ENCODE measurements at places on chromosomes 13 and 19.

DNA sequence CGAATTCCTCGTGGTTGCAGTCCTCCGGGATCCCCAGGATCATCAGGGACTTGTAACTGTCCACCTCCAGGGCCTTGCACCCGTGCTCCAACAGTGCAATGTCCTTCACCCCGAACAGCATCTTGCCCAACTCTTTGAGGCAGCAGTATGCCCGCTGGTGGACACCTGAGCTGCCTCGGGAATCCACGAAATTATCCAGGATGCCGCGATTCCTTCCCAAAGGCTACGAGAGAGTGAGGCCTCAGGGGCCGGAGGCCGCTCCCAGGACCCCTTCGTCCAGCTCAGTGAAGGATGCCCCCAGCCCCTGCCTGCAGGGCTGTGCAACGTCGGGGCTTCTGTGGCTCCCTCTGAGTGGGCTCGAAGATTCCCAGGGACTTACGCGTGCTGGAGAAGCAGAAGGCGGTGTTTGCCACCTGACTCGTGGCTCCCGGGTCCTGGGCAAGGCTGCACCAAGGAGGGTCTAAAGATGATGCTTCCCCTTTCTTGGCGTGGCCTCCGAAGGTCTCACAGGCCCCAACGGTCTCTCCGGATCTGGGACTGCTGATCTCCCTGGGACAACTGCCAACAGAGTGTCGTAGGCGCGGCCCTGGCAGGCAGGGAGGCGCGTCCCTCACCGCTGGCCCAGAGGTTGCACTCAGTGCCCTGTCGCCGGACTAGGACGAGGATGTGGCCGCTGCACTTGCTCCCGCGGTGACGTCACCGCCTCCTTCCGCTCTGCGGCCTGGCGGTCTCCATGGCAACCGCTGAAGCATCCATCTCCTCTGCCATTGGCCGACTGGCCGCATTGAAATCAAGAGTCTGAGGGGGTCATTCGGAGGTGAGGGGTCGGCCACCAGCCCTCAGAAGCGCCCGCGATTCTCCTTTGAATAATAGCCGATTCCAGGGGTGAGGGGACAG, at the start of gene PNMA8C:
Gene PNMA8C, minus strand, starts transcription at position 698 of the 897 bp plus-strand sequence. Its CDS starts 577 bp downstream, at position 121.
- peak; percentile 80 for DNase-seq

DNA sequence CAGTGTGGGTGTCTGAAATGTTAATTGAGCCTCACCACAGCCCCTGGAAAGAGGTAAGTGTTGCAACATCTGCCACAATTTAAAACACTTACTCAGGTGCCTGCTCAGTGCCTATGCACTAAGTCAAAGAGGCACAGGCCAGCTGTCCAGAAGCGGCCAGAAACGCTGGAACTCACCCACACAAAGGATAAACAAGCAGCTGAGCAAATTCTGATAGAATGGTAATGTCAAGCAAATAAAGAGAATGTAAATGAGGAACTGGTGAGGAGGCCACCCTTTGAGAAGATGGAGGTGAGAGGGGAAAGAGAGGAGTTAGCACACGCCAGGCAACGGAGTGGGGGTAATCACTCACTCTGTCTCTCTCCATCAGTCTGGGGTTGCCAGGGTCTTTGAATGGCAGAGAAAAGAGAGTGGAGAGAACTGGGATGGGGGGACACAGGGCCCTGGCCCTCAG, 67.7 kb upstream of the SERP2 start:
- no peak for DNase-seq

DNA sequence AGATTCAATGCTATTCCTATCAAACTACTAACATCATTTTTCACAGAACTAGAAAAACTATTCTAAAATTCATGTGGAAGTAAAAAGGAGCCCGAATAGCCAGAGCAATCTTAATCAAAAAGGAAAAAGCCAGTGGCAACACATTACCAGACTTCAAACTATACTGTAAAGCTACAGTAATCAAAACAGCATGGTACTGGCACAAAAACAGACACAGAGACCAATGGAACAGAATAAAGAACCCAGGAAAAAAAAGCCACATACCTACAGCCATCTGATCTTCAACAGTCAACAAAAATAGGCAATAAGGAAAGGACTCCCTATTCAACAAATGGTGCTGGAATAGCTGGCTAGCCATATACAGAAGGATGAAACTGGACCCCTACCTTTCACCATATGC, 10.4 kb upstream of the SOHLH2 start:
- DNase-seq: no peak

DNA sequence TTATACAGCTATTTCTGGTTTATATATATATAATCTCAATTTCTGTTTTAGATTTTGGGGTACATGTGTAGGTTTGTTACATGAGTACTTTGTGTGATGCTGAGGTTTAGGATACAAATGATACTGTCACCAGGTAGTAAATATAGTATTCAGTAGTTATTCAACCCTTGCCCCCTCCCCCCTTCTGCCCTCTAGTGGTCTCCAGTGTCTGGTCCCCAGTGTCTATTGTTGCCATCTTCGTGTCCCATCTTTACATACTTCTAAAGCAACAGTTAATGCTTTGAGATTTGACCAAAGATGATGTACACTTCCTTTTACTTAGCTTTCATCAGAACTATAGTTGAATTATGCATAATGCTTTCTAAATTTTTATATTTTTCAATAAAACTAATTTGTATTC, 1623.4 kb upstream of the PRR20A start:
- no peak for DNase-seq

DNA sequence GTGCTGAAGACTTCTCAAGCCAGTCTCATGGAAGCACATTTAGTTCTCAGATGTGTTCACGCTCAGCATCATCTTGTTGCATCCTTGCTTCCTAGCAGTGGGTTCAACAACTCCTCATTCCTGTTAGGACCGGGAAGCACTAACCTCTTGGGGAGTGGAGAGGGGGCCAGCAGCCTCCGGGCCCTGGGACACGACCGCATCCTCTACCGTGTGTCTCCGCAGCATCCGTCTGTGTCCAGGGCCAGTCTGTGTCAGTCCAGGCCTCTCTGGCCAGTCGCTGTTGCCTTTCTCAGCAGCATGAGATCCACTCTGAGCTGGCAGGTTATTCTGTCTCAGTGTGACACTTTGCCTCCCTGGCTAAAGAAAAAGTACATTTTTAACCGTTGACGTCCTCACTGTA, 17.0 kb downstream of the PDCD5 start:
- DNase-seq: no peak

- DNase-seq: no peak
Measured at GRCh38 chr19:34678085-34678412, 571 bp downstream of the ZNF302 start.

DNA sequence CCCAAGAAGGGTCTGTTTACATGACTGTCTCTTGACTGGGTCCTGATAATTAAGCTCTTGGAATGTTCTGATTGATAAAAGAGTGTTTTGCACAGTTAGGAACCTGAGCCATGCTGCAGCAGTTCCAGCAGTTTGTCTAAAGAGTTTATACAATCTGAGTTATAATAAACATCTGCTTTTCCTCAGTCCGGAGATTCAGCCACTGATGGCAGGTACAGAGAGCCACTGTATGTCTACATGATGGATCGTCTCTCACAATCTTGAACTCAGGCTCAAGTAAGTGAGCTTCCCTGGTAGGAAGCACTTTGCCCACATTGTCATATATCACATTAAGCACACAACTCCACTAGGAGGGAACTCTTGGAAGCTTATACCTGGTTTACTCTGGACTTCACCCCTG, 84.3 kb downstream of the UGGT2 start:
- no peak for DNase-seq

DNA sequence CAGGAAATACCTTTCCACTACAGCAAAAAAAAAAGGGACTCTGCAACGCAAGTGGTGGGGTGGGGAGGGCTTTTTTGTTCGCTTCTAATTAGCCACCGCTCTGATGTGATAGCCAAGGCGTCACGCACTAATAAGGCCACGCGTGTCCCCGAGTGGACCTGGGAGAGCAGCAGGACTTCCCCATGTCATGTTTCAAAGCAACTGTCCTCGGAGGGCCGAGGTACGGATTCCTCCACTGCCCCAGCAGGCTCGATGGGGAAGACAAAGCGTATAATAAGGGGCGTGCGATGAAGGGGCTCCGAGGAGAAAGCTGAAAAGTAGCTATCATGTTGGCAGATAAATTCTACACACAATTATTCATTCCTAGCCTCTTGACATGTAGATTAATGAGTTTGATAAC, 179.7 kb upstream of the ZNF507 start:
- no peak for DNase-seq

DNA sequence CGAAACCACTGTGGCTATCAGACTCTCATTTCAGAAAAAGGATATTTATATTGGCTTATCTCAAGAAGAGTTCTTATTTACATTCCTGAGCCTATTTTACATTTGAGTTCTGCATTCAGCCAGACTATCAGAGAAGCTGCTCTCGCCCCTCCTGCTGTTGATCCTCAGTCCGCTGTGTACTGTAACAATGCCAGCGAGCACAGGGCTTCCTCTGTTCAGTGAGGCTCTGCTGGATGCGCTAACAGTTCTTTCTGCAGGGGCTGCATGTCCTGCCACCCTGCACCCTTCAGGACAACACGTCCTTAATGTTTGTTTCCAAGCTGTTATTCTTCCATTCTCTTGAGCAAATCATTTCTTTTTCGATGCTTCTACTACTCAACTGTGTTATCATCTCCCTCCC, 463.7 kb upstream of the SGCG start:
- no peak for DNase-seq

- no peak for DNase-seq
Measured at GRCh38 chr13:112351825-112352224, 24.3 kb upstream of the SPACA7 start.

DNA sequence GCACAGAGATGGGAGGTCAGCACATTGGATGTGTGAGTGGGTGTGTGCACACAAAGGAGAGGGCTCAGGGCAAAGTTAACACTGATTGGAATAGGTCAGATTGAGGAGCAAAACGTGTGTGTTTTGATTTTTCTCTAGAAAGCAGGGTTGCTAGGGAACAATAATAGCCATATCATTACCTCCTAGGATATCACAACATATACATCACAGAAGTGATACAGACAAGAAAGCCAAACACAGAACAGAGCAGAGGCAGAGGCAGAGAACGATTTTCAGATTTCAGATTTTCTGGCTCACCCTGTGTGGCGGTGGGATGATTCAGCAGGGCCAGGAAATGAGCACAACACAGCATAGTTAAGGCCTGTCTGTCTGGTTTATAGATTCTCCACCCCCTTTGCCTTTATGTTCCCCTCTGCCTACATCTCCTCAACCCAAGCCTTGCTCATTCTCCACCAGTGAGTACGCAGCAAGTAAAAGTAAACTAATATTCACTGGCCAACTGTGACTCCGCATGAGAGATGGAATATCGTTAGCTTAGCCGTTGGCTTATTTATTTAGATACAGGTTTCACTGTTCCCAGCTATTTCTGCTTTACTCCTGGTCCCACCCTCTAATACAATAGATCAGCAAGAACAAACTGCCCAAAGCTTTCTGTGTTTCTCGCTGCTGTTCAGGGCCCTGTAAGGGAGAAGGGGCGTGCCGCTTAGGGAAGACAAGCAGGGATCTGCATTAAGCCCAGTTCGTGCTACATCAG, 182.7 kb upstream of the TSC22D1 start:
- no peak for DNase-seq

DNA sequence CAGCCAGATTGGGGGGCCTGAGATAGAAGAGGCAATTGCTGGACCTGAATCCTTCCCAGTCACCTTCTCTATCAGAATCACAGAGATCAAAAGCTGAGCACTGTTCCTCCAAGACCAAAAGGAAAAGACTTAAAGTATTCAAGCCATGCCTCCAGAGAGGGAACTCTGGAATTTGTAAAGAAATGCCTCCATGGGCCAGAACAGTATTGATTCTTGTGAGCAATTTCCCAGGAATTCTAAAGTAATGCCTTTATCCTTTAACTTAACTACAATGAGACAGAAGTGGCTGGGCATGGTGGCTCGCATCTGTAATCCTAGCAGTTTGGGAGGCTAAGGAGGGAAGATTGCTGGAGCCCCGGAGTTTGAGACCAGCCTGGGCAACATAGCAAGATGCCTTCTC, 148.8 kb downstream of the FLT1 start:
- no peak for DNase-seq

- DNase-seq: no peak
Measured at GRCh38 chr13:33205804-33206221, 79.7 kb downstream of the STARD13 start.

DNA sequence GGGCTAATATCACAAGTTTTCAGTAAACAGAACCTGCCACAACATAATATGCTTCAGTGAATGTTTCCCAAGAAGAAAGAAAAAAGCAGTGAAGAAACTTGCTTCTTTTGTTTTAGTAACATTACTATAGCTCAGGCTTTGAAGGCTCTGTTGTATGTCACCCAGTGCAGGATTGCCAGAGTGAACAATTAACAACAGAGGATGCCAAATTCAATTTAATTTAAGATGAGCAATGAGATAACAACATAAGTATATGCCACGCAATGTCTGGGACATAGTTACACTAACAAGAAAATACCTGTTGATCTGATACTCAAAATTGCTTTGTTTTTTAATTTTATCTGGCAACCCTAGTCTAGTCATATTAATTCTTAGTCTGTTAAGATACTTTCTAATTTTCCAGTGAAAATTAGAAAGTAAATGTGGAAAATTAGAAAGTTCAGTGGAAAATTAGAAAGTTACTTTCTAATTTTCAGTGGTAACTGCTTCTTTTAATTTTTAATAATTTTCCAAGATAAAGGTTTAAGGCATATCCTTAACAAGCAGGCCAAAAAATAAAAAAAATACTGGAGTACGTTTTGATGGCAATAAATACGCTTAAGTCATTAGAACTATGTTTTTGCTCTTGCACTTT, 336.3 kb downstream of the SLITRK6 start:
- no peak for DNase-seq

- no peak for DNase-seq
Measured at GRCh38 chr13:100854006-100854405, 179.4 kb upstream of the TMTC4 start.

DNA sequence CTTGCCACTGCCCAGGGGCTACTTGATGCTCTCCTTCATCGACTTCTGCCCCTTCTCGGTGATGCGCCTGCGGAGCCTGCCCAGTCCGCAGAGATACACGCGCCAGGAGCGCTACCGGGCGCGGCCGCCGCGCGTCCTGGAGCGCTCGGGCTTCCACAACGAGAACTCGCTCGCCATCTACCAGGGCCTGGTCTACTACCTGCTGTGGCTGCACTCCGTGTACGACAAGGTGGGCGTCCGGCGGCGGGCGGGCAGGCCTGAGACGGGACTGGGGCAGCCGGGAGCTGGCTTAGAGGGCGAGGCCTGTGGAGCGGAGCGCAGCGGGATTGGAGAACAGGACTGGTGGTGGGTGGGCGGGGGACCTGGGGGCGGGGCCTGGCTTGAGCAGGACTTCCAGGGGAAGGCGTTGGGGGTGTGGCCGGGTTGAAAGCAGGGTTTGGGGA, 12.7 kb upstream of the PSMD8 start:
- DNase-seq: peak; percentile 74

- no peak for DNase-seq
Measured at GRCh38 chr13:70043685-70044084, 63.9 kb upstream of the ATXN8OS start.
